ENCODE measurements at places on chromosomes 6 and 20. TPM values are rescaled to one million over a fixed set of nuclear protein-coding genes. Genes with fewer than 3 reads are reported as not detected.

DNA sequence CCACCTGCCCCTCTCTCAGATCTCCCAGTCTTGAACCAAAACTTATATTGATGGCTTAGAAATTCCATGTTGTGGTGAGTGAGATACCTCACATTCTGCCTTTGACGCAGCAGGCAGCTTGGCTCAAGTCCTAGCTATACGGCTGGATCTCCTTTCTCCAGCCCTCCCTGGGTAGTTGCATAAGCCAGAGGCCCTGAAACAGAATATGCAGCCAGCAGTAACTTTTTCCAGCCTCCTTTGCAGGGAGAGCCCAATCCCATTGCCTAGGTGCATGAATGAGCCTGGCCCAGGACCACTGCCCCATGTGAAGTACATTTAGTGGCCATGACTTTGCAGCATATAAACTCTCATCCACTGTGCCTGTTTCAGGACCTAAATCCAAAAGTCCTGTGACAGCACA is 202.2 kb upstream of the CDYL start:
- no peak overlapping the region for H3K27ac ChIP-seq
- no peaks in the 10 kb centered on the region for H3K36me3 ChIP-seq
- DNase-seq: no peak
- no peaks in the 10 kb centered on the region for H3K27me3 ChIP-seq
- H3K4me3 ChIP-seq: no peak overlapping the region

DNA sequence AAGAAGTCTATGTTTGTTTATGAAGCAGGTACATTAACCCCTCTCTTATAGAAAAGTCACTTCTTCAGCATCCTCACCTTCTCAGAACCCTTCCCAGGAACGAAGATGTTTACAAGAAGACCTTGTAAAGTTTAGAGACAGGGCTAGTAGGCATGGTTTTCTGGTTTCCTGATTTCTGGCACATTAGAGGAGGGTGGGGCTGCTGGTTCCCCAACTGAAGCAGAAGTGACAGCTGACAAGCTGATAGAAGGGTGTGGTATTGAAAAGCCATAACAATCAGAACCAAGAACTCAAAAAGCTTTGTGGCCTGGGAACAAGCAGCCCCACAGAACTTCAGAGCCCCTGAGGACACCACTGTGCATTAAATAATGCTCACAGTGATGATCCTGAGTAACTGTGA is 91.2 kb downstream of the RTN4IP1 start:
- H3K27ac ChIP-seq: no peak overlapping the region
- no peak overlapping the region for H3K4me3 ChIP-seq
- H3K4me1 ChIP-seq: peaks cover 5% of the 10 kb centered on the region
- no peak for DNase-seq
- no peaks in the 10 kb centered on the region for H3K36me3 ChIP-seq

DNA sequence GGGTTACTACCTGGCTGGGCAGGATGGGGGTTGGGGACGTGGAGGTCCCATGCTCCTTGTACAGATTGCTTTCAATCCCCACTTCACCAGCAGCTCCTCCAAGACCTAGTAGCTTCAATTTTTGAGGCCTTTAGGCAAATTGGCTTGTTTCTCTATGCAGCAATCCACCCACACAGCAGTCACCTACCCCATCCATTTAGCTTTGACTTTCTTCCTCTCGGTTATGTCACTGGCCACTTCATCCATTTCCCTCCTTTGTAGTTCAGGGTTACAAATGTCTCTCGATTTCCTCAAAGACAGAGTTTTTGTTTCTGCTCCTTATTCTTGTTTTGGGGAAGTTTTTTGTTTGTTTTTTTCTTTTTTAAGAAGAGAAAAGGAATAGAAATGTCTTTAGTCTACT is 33.4 kb upstream of the RSPO4 start:
- no peak overlapping the region for H3K27ac ChIP-seq
- H3K36me3 ChIP-seq: no peaks in the 10 kb centered on the region
- peaks cover 4% of the 10 kb centered on the region for H3K27me3 ChIP-seq
- no peaks in the 10 kb centered on the region for H3K4me1 ChIP-seq

DNA sequence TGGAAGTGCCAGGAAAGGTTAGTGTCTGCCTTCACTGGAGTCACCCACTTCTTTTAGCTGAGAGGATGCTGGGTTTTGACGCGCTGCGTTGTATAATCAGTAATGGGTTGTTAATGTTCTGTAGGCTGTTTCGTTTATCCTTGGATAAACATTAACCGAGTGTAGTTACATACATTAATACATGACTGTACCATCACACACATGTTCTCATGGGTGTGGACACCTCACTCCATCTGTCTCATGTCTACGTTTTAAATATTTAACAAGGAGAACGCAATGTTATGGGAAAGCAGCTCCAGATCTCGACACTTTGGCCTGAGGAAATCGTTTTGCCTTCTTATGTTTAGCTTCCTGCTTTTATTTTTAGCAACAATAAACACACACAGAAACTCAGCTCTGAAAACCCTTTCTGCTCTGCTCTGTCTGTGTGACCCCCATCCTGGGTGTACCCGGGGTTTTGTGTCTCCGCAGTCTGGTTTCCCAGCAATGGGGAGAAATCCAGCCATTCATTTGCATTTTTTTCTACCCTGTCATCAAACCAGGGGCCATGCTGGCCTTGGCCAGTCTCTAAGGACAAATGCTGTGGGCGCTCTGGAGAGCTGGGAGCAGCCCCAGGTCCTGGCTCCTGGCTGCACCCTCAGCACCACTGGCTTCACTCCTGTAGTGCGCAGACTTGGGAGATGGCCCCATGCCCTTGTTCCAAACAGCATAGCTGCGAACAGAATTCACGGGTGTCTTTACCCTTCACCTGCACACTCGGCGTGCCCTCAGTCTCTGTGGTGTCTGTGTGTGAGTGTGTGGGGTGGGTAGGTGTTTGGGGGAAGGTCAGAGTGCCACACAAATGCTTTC is 110.8 kb downstream of the ERMARD start:
- no peaks in the 10 kb centered on the region for H3K36me3 ChIP-seq
- no peaks in the 10 kb centered on the region for H3K4me1 ChIP-seq
- peaks cover 8% of the 10 kb centered on the region for H3K27me3 ChIP-seq
- no peak overlapping the region for H3K27ac ChIP-seq
- DNase-seq: peak; percentile 42
- no peak overlapping the region for H3K4me3 ChIP-seq

- H3K4me3 ChIP-seq: no peak overlapping the region
- no peaks in the 10 kb centered on the region for H3K36me3 ChIP-seq
- H3K27me3 ChIP-seq: peaks cover 38% of the 10 kb centered on the region
- no peak for DNase-seq
Measured at GRCh38 chr20:2038161-2038560, 44.3 kb upstream of the PDYN start.

GRCh38 chr20:32539026-32539816 is 45.9 kb downstream of the NOL4L start:
- H3K4me3 ChIP-seq: peak overlapping the region; percentile 58
- H3K27me3 ChIP-seq: peaks cover 14% of the 10 kb centered on the region
- H3K27ac ChIP-seq: peak overlapping the region; percentile 55
- H3K36me3 ChIP-seq: no peaks in the 10 kb centered on the region
- DNase-seq: no peak

DNA sequence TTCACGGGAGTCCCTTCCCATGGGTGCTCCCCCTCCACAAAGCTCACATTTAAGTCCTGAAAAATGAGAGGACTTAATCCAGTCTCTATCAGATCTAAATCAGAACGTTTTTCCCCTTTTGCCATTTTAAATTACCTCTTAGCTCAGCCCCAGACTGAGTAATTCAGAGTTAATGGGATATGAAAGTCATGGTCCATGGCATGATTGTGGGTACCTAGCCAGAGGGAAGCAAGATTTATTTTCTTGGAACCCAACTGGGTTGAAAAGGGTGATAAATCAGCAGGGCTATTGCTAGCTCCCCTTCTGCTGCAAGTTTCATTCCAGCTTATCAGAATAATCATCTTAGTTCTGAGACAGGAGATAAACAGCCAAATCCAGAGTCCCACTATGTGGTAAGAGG is 320.2 kb upstream of the CHD6 start:
- H3K27ac ChIP-seq: no peak overlapping the region
- H3K27me3 ChIP-seq: peaks cover 22% of the 10 kb centered on the region
- no peak for DNase-seq
- H3K36me3 ChIP-seq: no peaks in the 10 kb centered on the region
- peaks cover 12% of the 10 kb centered on the region for H3K4me1 ChIP-seq

- H3K4me1 ChIP-seq: no peaks in the 10 kb centered on the region
- no peak overlapping the region for H3K4me3 ChIP-seq
- no peak overlapping the region for H3K27ac ChIP-seq
- H3K36me3 ChIP-seq: no peaks in the 10 kb centered on the region
- DNase-seq: no peak
Measured at GRCh38 chr20:43022081-43022480, 167.6 kb downstream of the PTPRT start.

DNA sequence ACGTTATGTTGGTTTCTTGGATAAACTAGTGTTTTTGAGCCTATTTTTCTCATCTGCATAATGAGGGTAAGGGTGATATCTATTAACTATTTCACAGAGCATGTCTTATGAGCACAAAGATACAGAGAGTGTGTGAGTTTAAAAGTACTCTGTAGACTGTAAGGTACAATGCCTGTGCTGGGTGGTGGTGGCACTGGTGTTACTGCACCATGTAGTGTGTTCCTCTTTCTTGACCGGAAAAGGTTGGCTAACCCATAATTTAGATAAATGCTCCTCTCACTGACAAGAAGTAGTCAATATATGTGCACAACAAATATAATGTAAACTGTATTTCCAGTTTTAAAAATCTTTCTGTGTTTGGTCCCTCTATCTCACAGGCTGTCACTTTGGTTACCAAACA is 116.2 kb upstream of the MMS22L start:
- no peak overlapping the region for H3K4me3 ChIP-seq
- H3K27ac ChIP-seq: no peak overlapping the region
- H3K27me3 ChIP-seq: no peaks in the 10 kb centered on the region
- no peaks in the 10 kb centered on the region for H3K36me3 ChIP-seq
- H3K4me1 ChIP-seq: no peaks in the 10 kb centered on the region
- no peak for DNase-seq

DNA sequence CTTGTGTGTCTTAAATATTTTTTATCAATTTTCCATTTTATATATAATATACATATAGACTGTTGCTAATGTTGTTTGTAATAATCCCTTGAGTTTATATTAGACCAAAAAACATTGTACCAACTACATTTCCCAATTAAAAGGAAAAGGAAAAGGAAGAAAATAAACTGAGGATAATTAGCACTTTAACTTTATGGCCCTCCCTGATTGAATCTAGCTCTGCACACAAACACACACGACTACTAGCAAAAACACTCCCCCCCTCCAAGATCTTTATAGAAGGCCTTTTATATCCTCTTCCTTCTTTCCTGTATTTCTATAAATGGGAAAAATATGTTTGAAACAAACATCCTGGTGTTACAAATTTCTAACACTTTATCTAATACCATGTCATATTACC is 276.8 kb downstream of the NKAIN2 start:
- no peak overlapping the region for H3K27ac ChIP-seq
- no peak overlapping the region for H3K4me3 ChIP-seq
- no peaks in the 10 kb centered on the region for H3K27me3 ChIP-seq
- DNase-seq: no peak
- peaks cover 11% of the 10 kb centered on the region for H3K4me1 ChIP-seq
- no peaks in the 10 kb centered on the region for H3K36me3 ChIP-seq

DNA sequence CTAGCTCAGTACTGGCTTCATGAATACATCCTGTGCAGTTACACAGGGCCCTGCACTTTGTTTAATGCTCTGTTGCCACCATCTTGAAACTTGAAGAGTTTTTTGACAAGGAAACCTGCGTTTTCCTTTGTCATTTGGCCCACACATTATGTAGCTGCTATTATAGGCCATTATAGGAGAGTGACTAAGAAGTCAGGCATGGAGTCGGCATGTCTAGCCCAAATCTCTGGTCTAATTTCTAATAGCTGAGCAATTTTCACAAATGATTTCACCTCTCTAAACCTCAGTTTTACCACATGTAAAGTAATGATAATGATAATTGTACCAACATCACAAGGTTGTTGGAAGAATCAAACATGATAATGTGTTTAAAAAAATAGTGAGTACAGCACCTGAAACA is 67.1 kb upstream of the MYLIP start:
- no peak overlapping the region for H3K27ac ChIP-seq
- no peak overlapping the region for H3K4me3 ChIP-seq
- DNase-seq: no peak
- H3K27me3 ChIP-seq: peaks cover 3% of the 10 kb centered on the region
- H3K36me3 ChIP-seq: no peaks in the 10 kb centered on the region

GRCh38 chr20:54416770-54417169 is 58.6 kb upstream of the DOK5 start:
- no peaks in the 10 kb centered on the region for H3K4me1 ChIP-seq
- no peak overlapping the region for H3K4me3 ChIP-seq
- H3K27ac ChIP-seq: no peak overlapping the region
- no peak for DNase-seq

DNA sequence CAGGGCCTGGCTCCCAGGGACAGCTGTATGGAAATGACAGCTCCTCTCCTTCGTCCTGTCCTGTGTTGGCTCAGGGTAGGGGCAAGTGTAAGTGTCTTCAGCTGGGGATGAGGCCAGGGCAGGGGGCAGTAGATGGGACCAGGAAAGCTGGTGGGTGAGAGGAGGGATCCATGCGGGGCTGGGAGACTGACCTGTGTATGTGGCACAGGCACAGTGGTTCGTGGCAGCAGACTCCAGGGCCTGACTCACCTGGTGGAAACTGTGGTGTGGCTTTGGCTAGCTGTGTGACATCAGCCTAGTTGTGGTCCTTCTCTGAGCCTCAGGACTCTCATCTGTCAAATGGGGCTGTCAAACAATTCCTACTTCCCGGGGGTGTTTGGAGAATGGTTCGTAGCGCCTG is 13.7 kb upstream of the SCRT2 start:
- DNase-seq: no peak
- no peak overlapping the region for H3K4me3 ChIP-seq
- peaks cover 52% of the 10 kb centered on the region for H3K27me3 ChIP-seq
- no peak overlapping the region for H3K27ac ChIP-seq

- no peaks in the 10 kb centered on the region for H3K36me3 ChIP-seq
- peaks cover 7% of the 10 kb centered on the region for H3K27me3 ChIP-seq
- peak; percentile 51 for DNase-seq
- H3K27ac ChIP-seq: no peak overlapping the region
Measured at GRCh38 chr6:1581120-1581991, 28.4 kb upstream of the FOXC1 start.

GRCh38 chr6:3117912-3118352 is 579 bp upstream of the BPHL start:
- H3K27ac ChIP-seq: peak overlapping the region; percentile 98
- peaks cover 4% of the 10 kb centered on the region for H3K36me3 ChIP-seq
- H3K4me3 ChIP-seq: peak overlapping the region; percentile 86
- DNase-seq: no peak

GRCh38 chr20:33785503-33785902 is 25.6 kb upstream of the CHMP4B start:
- no peak overlapping the region for H3K27ac ChIP-seq
- no peak for DNase-seq
- H3K27me3 ChIP-seq: no peaks in the 10 kb centered on the region
- H3K4me1 ChIP-seq: peaks cover 27% of the 10 kb centered on the region
- peaks cover 5% of the 10 kb centered on the region for H3K36me3 ChIP-seq

DNA sequence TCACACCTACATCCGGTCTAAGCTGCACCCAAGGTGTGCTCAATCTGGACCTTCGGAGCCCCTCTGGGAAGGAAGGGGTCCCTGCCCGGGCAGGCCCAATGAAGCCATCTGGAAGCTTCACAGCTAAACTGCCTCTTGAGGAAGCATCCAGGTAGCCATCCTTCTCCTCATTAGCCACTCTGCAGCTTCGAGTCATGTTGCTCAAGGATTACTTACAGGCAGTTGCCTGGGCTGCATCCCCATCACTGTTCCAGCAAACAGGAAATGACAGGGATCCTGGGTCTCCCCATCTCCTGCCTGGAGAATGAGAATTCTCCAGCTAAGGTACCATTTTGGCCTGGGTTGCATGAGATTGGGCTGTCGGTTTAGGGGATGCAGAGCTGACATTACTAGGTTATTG is 91.7 kb downstream of the ERMARD start:
- H3K27me3 ChIP-seq: peaks cover 16% of the 10 kb centered on the region
- no peak for DNase-seq

Gene FKBP1A
- 149 TPM for total RNA-seq

Gene IMPG1
- not detected for total RNA-seq

Gene TMEM239
- not detected for total RNA-seq

Gene MLN
- total RNA-seq: 0.65 TPM

Gene FAM110A
- total RNA-seq: 26.7 TPM

Gene CHRNA4
- 9.1 TPM for total RNA-seq

All from type B pancreatic cell (in vitro differentiated cells).